Ureter (tissue), 1 donor: ENCODE measurements at places on chromosomes 11 and 22. TPM values are rescaled to one million over a fixed set of nuclear protein-coding genes. Genes with fewer than 3 reads are reported as not detected.
A peak's percentile ranks its signal among the peaks of the same experiment; 100 is the strongest.

DNA sequence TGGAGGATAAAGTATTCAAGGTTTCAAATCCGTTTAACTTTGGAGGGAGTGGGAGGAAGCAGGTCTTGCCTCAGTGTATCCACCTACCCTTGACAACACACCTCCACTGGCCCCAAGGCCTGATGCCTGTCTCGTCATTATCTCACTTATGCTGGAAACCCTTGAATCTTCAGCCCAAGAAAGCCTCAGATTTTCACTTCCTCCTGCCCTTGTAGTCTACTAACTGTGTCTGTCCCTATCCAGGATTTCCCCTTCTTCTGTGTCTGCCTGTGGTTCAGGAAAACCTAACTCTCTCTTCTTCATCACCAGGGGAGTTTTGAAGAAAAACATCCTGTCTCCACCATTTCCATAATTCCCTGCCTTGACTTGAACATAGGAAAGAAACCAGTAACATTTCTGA, 56.1 kb downstream of the SYT9 start:
- DNase-seq, result no peak

DNA sequence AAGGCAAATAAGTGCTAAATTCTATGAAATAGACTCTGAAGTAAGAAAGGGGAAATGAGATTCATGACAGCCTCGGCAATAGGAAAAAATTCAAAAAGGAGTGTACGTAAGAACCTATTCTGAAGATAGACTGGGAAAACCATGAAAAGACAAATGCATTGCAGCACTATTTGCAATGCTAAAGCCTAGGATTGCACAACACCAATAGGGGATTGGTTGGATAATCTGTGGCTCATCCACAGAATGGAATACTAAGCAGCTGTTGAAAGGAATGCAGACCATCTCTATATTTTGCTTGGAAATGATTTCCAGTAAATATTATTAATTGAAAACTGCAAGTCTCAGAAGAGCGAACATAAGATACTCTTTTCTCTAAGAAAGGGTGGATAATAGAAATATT, 91.7 kb upstream of the CLMP start:
- no peak for DNase-seq

- no peak for DNase-seq
Measured at GRCh38 chr22:17853073-17853472, 78.8 kb upstream of the BID start.

DNA sequence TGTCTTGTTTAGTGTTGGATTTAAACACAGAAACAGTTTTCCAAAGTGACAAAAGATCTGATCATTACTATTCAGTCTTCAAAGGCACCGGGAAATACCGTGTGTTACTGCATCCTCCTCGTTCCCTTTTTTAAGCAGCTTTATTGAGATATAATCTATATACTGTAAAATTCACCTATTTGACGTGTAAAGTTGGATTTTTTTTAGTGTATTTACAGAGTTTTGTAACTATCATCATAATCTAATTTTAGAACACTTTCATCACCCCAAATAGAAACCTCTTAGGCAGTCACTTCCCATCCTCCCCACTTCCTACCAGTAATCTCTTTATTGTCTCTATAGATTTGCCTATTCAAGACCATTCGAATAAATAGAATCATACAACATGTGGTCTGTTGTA, 1.4 kb downstream of the ANO5 start:
- DNase-seq, result no peak

DNA sequence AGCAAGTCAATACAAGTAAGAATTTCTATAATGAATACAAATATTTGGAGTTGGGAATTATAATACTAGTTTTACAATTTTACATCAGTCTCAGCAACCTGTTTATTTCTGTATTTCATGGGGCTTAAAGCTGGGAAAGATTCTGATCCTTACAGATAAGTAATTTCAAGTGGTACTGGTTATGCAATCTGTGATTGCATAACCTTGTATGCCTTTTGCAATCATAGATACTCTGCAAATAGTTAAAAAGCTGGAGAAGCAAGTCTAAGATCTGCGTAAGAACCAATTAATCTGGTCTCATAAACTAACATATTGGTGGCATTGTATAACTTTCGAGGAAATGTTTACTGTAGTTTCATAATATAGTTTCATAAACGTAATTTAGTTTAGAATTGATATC, 198.3 kb upstream of the PGR start:
- no peak for DNase-seq

DNA sequence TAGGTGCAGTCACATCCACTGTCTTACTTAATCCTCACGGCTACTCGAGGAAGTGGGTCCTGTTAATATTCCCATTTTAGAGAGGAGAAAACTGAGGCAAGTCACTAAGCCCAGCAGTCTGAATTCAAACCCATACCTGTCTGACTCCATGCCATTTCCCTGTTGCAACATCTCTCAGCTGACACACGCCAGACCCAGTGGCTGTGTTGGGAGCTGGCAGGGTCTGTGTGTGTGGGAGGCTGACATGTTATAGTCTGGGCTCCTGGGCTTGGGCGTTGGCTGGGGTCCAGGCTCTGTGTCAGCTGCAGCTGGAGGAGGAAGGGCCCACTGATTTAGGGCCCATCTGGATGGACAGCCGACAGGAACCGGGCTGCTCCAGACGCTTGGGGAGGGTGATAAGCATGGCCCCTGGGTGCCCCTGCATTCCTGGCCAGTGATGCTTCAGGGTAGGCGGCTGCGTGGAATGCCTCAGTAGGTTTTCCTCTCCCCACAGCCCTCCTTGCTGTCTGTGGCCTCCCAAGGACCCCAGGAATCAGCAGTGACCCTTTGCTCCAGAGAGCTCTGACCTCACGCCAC, 562.5 kb downstream of the MN1 start:
- DNase-seq, result no peak

- DNase-seq, result no peak
Measured at GRCh38 chr11:6992457-6993417, 27.4 kb downstream of the ZNF214 start.

DNA sequence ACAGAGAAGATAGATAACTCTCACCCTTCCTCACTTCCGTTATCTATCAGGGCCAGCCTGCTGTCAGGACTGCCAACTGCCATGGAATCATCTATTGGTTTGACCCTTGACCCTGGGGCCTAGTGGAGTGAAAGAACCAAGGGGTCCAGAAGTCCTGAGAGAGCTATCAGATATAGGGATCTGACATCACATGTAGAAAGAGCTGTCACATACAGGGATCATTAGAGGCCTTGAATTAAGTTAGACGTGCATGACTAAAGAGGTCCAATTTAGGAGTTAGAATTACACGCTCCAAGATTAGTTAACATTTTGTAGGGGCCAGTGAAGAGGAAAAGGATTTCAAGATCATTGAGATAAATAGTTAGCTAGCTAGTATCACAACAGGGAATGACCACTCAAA, at the start of gene TMEM225:
TMEM225 (minus strand) TSS at position 101 of the 400 bp plus-strand sequence. CDS start 245 bp downstream, outside the sequence.
- no peak for DNase-seq

Gene FHIP1B
- total RNA-seq, result 49.5 TPM

Gene RIC3
- total RNA-seq, result 60.8 TPM

Gene PLAAT2
- total RNA-seq, result 1.1 TPM

Gene OR51B2
- not detected for total RNA-seq

- DNase-seq, result no peak
Measured at GRCh38 chr11:26626346-26626745, 54.3 kb upstream of the MUC15 start.

DNA sequence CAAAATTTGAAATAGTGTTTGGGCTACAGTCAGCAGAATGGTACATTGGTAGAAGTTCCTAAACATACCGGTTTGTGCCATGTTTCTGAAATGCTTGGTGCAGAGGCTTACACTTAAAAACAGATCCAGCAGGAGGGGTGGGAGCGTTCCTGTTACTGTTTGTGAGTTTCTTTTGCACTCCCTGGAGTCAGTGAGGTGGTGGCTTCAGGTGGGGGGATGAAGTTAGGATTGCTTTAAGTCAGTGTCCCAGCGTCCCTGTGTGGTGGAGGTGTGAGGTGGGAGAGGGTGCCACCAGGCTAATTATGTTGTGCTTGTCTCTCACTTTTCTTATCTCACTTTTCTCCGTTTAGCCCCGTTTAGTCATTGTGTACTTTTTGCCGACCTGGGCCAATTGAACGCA, 9.7 kb downstream of the TNRC6B start:
- no peak for DNase-seq

Gene NRIP3
- 2.4 TPM for total RNA-seq

GRCh38 chr22:31616315-31616980, 45.6 kb downstream of the PISD start:
- no peak for DNase-seq

DNA sequence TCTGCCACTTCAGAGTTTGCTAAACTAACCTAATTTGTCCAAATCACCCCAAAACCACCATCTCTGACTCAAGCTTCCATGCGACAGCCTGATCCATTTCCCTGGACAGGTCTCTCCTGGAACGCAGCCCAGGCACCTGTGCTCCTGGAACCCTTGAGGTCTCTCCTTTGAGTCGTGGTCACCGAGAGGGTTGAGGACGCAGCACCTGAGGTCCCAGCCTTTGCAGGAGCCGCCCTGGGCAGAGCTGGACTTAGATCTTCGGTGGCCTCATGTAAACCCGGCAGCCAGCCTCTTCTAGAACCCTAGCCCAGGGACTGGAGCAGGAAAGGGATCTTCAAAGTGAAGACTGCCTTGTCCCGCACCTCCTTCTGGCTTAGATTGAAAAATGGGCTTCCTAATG, 37.6 kb downstream of the ASRGL1 start:
- no peak for DNase-seq

Gene OVOL1
- 25.8 TPM for total RNA-seq

DNA sequence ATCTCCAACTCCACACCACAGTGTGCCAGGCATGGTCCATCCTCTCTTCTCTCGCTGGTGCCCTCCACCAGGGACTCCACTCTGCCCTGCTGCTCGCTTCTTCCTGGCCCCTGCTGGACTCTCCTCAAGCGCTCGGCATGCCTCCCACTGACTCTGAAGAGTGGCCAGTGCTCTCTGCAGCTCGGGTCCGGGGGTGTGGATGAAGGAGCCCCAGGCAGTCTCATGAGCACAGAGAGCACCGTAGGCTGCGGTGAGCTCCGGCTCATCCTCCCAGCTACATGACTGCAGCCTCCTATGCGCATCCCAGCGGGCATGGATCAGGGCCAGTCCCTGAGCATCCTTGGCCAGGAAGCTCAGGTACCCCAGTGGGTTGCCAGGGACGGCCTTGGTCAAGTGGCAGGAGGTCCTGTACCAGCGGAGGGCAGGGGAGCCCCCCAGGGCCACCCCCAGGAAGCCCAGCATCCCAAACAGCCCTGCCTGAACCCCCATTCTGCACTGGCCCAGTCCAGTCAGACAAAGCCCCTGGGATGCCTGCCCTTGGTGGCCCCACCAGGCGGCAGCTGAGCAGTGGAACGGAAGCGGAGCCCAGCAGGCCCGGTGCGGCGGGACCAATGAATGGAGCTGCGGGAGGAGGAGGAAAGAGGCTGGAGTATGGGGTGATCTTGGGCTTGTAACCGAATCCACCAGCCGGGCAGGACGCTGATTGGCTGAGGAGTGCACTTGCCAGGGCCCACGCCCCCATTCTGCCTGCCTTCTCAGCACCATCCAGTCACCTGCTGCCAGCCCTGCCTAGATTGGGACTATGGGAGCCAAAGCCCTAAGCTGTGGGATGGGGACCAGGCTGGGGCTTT, at the start of gene PLA2G3:
PLA2G3 (minus strand) TSS at position 643 of the 851 bp plus-strand sequence; CDS start at position 489, 154 bp downstream.
- no peak for DNase-seq

- DNase-seq, result no peak
Measured at GRCh38 chr11:122851366-122851966, 13.2 kb downstream of the CRTAM start.

GRCh38 chr11:12674571-12674935, 332 bp downstream of the TEAD1 start:
- DNase-seq, result peak; percentile 56

Gene ZNF280A
- not detected for total RNA-seq

DNA sequence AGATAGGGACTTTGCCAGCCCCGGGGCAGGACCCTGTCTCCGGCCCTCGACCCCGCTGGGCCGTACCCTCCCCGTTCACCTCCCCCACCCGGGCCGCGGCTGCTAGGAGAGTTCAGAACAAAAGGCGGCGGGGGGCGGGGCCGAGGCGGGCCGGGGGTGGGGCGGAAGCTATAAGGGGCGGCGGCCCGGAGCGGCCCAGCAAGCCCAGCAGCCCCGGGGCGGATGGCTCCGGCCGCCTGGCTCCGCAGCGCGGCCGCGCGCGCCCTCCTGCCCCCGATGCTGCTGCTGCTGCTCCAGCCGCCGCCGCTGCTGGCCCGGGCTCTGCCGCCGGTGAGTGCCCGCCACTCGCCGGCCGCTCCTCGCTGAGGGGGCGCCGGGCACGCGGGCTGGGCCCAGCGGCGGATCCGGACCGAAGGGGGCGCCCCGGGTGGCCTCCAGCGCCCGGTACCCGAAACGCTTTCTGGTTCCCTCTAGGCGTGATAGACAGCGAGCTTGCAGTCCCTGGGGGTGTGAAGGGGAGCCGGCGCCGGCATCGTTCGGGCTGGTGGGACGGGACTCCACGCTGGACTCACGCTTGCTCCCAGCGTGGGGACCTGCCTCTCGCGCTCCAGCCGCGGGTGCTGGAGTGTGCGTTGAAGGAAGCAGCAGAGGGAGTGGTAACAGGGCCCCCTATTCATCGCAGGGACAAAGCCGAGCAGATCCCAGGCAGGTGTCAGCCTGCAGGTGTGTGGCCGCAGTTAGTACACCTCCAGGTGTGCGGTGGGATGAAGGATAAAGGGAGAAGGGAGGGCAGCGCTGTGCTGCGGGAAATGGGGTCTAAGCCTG, at the start of gene MMP11:
MMP11 (plus strand) TSS at position 201 of the 825 bp plus-strand sequence; CDS start at position 223, 22 bp downstream.
- no peak for DNase-seq

GRCh38 chr11:128953151-128953550, 10.5 kb upstream of the TP53AIP1 start:
- DNase-seq, result no peak

Gene OR5B21
- total RNA-seq, result not detected

Gene RIBC2
- total RNA-seq, result 2.1 TPM

DNA sequence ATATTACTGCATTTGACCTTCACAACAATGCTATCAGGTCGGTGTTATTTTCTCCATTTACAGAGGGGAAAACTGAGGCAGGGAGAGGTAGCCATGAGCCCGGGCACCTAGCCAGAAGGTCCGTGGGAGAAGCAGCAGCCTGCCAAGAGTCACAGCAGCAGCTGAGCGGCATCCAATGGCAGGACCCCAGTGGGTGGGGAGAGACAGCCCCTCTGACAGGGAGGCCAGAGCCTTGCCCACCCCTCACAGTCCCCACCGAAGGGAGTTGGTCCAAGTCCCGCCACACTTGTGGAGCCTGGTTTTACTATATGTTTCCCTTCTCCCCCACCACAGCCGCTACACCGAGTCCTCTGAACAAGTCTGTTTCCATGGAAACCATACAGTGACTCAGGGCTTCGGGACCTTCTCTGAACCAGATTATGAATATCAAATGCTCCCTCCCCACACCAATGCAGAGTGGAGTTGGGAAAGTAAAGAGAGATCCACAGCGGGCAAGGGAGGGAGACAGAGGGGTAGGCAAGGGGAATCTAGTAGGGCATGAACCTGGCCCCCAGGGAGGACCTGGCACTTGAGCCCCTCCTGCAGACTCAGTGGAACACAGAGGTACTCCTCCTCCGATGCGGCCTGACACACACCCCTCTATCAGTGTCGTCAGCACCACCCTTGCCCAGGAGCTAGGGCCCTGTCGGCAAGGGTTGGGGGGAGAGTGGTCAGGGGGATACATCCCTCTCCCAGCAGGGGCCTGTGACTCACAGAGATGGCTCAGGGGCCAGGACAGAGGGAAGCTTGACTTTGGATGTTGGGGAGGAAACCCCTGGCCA, 2.5 kb downstream of the CHST1 start:
- DNase-seq, result no peak
